H1 (cell line): ENCODE measurements at places on chromosomes 1 and 21.
A peak's percentile ranks its signal among the peaks of the same experiment; 100 is the strongest.

- no peak for DNase-seq
Measured at GRCh38 chr1:5274527-5274926, 620.1 kb downstream of the AJAP1 start.

GRCh38 chr21:16633831-16634459 lies 878.9 kb upstream of the CXADR start:
- no peak for DNase-seq

DNA sequence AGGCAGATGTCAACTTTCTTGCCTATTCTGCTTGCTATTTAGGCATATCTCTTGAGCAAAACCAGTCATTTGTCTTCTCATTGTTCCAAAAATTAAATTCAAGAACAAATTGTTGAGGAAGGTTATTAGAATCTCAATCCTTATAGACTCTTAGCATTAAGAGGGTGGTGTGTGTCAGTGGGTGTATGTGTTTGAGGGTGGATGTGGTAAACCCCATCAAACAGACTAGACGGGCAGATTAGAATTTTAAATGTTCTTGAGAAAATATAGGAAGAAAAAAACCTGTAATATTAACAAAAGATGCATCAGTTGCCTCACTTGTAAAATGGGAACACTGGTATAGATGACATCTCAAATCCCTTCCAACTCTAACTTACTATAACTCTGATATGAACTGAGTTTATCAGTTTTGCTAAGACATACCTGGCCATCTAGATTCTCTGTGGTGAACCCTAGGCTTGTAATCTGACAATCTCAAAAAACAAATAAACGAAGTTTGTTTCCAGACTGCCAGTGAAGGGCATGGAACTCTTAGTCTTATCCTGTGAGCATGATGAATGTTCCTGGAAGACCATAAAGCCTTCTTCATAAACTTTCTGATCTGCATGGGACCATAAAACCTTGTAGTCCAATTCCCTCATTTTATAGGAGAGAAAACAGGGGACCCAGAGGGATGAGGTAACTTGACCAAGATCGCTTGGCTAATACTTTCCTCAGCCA lies 176.3 kb upstream of the SGIP1 start:
- DNase-seq = no peak

- no peak for DNase-seq
Measured at GRCh38 chr1:204560590-204561150, 44.5 kb downstream of the MDM4 start.

DNA sequence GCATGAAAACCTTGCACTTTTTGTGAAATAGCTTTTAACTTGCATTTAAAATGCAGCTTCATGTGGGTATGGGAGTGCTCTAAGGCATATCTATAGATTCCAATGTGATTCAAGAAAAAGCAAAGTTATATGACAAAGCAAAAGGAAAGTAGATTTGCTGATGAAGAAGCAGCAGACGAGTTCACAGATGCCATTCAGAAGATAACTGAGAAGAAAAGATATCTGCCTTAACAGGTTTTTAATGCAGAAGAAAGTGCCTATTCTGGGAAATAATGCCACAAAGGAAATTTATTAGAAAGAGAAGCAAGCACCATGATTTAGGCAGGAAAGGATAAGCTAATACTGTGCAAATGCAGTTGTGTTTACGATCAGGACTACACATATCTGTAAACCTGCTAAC lies 68.1 kb downstream of the PHTF1 start:
- no peak for DNase-seq

GRCh38 chr21:41627428-41627827 lies 119.5 kb upstream of the TMPRSS2 start:
- no peak for DNase-seq

- DNase-seq = peak; percentile 74
Measured at GRCh38 chr1:35808450-35809113, 766 bp downstream of the AGO4 start.

DNA sequence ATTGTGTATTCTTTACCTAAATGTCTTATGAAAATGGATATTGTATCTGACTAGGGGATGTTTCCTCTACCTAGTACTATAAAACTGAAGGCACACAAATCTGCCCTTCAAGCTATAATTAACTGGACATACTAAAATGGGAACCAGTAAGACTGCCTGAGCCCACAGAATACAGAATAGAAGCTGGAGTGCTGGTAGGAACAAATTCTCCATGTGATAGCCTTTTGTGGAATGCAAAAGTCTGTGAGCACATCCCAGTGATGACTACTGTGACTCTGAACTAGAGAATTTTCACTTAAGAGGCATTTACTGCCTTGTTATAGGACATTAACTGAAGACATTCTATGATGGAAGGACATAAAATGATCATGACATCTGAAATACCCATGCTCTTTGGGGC lies 30.3 kb downstream of the KIFAP3 start:
- DNase-seq = no peak

GRCh38 chr1:42142894-42143675 lies 10.1 kb upstream of the GUCA2B start:
- no peak for DNase-seq

- no peak for DNase-seq
Measured at GRCh38 chr1:94093996-94094395, 27.0 kb downstream of the ABCA4 start.

- DNase-seq = no peak
Measured at GRCh38 chr1:171850651-171851350, 9.5 kb downstream of the DNM3 start.

GRCh38 chr1:3707298-3707938 lies 44.8 kb upstream of the CCDC27 start:
- peak; percentile 27 for DNase-seq

DNA sequence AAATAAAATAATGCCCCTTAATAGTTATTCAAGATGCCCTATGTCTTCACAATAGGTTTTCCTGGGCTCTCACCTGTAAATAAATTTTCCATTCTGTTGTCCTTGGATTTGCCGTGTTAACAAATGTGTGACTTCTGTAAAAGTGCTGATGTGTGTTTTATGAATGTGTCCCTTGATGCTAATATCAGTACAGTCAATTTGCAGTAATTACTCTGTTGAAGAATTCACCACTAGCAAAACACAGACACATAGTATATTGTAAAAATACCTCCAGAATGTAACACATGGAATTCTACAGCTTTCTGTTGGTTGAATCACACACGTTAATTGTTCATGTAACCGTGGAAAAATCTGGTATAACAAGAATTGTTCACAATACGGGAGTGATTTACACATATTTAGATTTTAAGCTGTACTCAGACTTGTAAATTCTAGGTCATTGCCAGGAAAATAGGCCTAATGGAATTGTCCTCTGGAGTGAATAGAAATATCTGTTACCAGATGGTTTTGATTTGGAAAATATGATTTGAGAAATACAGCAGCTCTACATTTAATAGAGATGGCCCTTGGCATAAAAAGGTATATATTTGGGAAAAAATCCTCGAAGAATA lies 36.7 kb upstream of the KCNK2 start:
- no peak for DNase-seq

GRCh38 chr1:30275926-30276764 lies 447.2 kb downstream of the MATN1 start:
- peak; percentile 26 for DNase-seq

DNA sequence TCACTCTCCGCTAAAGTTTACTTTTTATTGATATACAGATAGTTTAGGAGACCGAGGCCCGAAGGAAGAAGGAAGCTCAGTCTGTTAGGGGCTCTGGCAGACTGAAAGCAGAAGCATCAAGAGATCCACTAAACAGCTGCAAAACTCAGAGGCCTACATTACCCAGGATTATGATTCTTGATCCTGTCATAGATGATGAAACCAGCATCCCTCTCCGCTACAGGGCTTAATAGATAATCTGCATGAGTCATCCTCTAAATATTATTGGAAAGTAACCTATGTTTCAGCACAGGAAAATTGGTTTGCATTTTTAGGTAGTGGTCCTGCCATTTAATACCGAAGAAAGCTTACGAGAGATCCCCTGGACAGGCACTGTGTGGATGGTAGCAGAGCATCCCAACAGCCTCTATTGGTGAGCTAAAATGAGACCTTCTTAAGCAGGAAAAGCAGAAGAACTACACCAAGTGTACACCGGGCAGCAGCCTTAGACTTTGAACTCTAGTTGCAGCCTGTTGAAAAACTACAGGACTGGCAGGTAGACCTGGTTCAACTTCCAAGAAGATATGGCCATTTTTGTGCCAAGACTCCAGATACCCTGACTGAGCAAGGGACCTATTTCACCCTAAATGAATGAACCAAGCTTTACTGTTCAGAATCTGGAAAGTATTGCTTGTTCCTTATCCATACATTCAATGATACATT lies 6.8 kb downstream of the CASQ2 start:
- DNase-seq = no peak

DNA sequence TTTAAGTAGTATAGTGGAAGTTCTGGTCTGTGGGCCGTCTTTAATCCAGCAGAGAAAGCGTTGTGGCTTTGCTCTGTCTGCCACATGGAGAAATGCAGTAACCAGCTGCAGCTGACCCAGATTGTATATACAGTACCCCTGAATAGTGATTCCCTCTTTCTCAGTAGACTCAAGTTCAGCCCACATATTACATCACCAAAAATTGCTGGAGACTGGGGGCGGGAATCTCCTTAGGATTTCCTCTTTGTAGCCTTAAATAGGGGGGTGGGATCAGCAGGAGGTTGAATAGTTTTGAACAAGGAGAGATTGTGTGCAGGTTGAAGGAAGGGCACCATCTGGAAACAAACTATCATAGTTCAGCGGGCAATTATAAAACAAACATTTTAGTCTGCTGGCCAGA lies at the start of gene ANGPTL1:
TSS of gene ANGPTL1 (minus strand) at position 134 of the 400 bp plus-strand sequence. CDS start 5,301 bp downstream, outside the sequence.
- DNase-seq = no peak

GRCh38 chr1:87462894-87463293 lies 134.2 kb downstream of the LMO4 start:
- no peak for DNase-seq

- DNase-seq = no peak
Measured at GRCh38 chr1:208455821-208456220, 211.6 kb upstream of the PLXNA2 start.

- no peak for DNase-seq
Measured at GRCh38 chr1:21294266-21294989, 4.2 kb upstream of the ECE1 start.

DNA sequence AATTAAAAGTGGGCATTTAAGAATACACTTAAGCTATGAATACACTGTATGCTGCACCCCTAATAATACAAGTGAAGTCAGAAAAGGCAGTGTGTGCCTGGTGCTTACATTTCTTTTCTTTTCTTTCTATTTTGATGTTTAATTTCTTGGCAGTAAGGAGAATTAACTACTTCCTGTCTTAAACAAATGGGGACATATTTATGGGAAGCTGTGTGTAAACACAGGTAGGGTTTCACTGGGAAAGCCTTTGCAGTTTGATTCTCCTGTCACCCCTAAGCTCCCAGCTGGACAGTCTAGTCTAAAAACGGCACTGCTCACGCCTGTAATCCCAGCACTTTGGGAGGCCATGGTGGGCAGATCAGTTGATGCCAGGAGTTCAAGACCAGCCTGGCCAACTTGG lies 146.0 kb downstream of the MIS18A start:
- DNase-seq = no peak

- no peak for DNase-seq
Measured at GRCh38 chr1:177088966-177089365, 75.5 kb downstream of the ASTN1 start.

DNA sequence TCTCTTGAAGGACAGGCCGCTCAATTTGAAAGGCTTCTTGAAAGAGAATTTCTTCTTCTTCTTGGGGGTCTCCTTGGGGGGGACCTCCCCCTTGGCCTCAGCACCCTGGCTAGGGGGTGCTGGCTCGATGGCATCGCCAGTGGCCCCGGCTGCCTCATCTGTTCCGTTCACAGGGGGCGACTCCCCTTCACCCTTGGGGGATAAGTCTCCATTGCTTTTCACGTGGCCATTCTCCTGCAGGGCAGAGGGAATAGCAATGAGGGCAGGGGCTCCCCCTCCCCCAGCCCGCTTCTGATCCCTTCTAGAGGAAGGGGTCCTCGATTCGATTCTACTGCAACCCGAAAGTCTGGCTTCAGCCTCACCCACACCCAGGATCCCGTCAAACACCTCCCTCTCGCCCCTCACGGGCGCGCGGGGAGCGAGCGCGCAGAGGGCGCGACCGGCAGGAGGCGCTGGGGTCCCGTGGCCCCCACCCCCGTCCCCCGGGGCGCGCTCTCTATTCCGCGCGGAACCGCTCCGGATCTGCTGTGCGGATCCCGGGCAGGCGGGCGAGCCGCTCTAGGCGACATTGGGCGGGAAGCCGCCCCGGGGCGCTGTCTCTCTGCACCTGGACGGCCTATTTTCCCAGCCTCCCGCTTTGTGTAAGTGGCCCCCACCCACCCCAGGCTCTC lies 1.0 kb downstream of the MARCKSL1 start:
- peak; percentile 57 for DNase-seq

GRCh38 chr21:16215663-16216183 lies 485.9 kb downstream of the USP25 start:
- DNase-seq = no peak

DNA sequence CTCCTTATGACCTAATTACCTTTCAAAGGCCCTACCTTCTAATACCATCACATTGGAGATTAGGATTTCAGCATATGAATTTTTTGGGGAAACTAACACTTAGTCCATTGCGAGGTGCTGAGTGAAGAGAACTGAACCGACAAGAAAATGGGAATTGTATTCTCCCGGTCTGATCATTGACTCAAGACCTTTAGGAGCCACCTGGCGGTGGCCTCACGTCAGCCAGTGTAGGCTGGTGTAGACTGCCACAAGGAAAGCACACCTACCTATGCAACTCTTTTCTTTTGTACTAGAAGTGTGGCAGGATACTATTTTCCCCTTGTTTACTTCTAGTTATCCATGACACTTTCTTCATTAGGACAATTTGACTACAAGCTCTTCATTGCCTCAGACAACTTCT lies 333.5 kb upstream of the B3GALT2 start:
- DNase-seq = no peak

GRCh38 chr1:180933141-180933540 lies 20.4 kb downstream of the KIAA1614 start:
- no peak for DNase-seq

GRCh38 chr1:58789996-58790660 lies 6.3 kb upstream of the JUN start:
- no peak for DNase-seq

GRCh38 chr1:231209531-231209930 lies 31.5 kb upstream of the GNPAT start:
- DNase-seq = no peak

DNA sequence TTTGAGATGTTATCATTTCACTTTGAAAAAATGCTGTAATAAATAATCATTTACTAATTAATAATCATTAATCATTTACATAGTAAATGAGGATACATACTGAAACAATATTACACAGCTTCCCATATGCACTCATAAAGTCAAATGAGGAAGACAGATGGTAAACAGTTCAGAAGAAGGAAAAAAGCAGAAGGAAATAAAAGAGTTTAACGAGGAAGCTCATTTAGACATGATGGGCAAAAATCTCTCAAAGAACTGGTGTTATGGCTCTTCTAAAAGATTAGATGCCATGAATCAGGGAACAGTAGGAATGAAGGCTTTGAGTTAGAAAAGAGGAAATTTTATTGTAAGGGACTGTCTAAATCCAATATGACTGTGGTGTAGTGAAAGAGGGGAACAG lies 347.6 kb downstream of the PTPRC start:
- DNase-seq = no peak

GRCh38 chr1:36217670-36218069 lies 6.6 kb upstream of the THRAP3 start:
- no peak for DNase-seq

- no peak for DNase-seq
Measured at GRCh38 chr1:62180639-62181038, 14.0 kb upstream of the L1TD1 start.

GRCh38 chr1:156490401-156491032 lies 10.1 kb downstream of the MEF2D start:
- DNase-seq = peak; percentile 67
